ENCODE measurements at places on chromosomes 6 and 20.

DNA sequence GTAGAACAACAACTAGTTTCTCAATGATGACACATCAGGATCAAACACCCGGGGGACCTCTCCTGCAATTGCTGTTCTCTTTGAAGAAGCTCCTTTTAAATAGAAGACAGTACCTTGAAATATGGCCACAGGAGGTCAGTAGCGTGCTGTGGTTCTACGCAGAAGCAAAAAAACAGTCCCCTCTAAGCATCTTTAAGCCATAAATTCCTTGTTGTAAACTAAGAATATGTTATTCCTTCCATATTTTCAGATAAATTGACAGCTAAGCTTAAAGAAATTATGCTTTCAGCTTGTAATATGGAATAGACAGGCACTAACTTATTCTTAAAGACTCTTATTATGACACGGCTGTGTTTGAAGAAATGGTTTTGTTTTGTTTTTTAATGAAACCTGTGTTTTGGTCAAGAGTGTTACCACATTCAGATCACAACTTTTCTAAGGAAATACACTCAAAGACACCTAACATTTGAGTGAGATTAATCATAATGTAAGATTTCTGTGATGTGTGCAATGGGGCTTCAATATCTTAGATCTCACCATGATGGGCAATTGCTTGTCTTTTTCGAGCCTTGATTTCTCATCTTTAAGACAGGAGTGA is 49.7 kb upstream of the IL20RA start:
- peak; percentile 77 for DNase-seq

DNA sequence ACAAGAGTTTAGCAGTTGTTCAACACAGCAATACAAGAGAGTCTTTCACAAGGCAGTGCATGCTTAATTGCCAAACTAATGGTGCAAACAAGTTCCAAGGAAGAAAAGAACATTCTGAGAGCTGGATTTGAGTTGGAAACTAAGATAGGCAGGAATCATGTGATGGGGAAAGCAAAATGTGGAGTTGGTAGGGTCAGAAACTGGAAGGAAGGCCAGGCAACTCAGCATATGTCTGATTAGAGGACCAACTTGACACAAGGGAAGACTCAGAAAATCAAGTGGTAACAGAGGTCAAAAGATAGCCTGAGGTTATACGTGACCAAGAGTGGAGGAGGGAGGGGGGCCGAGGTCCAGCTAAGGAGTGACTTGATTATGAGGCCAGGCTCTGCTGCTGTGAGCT is 117.3 kb downstream of the SMLR1 start:
- DNase-seq: no peak

DNA sequence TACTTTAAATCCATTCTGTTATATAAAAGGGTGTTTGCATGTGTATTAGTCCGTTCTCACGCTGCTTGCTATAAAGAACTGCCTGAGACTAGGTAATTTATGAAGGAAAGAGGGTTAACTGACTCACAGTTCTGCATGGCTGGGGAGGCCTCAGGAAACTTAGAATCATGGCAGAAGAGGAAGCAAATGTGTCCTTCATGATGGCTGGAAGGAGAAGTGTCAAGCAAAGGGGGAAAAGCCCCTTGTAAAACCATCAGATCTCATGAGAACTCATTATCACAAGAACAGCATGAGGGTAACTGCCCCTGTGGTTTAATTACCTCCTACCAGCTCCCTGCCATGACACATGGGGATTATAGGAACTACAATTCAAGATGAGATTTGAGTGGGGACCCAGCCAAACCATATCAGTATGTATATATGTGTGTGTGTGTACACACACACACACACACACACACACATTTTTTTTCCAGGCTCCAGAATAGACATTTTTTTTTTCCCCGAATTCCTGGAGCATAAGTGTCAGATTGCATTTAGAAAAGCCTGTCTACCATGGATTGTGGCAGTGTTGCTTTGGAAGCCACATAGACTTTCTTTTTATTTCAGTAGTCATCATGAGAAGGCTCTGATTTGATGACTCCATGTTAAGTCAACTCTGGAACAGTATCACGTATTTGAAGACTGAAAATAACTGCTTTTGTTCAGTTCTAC is 31.5 kb downstream of the KDM1B start:
- DNase-seq: no peak

- DNase-seq: no peak
Observed at GRCh38 chr6:150745896-150746295, 119.6 kb upstream of the MTHFD1L start.

DNA sequence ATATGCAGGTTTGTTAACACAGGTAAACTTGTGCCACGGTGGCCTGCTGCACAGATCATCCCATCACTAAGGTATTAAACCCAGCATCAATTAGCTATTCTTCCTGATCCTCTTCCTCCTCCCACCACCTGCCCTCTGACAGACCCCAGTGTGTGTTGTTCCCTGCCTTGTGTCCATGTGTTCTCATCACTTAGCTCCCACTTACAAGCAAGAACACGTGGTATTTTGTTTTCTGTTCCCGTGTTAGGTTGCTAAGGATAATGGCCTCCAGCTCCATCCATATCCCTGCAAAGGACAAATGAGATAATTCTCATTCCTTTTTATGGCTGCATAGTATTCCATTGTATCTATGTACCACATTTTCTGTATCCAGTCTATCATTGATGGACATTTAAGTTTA is 294.0 kb downstream of the PKHD1 start:
- DNase-seq: no peak

DNA sequence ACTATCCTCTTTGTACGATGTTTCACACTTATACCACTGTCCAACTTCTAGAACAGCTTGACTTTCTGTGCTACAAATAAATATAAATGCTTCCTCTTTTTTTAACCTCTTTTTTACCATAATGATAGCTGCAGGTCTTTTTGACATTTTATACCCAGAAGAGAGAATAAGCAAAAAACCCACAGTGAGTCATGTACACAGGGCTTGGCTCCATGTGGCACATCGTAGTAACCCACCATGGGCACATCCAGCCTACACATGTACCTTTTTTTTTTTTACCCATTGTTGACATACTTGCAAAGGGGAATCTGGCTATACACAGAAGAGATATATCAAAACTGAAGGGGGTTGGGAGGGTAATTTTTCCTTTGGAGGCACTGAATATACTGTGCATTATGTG is 59.5 kb upstream of the RSPO3 start:
- no peak for DNase-seq

- DNase-seq: no peak
Observed at GRCh38 chr20:54474866-54475265, 527 bp upstream of the DOK5 start.

DNA sequence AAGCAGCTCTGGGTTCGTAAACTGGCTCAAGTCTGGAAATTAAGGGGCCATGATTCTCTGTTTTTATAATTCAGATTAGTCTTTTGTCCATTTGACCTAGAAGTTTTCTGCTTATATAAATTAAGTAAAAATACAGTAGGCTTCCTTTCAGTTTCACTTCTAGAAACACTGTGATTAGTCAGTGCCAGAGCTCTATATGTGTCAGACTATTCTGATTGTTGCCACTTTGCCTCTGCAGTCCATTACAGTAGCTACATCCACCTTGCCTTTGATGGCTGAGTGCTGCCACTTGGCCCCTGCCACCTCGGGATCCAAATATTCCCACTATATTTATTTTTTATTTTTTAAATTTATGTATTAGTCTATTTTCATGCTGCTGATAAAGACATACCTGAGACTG is 7.9 kb downstream of the ZC2HC1B start:
- no peak for DNase-seq

DNA sequence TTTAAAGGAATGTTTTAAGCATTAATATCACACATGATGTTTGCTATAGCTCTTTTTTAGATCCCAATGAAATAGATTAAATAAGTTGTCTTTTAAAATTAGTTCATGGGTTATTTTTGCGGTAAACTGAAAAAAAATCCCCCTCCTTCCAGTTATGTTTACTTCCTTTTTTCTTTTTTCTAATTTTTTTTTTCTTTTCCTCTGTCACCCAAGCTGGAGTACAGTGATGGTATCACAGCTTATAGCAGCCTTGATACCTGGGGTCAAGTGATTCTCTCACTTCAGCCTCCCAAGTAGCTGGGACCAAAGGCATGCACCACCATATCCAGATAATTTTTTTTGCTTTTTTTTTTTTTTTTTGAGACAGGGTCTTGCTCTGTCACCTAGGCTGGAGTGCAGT is 17.8 kb upstream of the SCAF8 start:
- DNase-seq: no peak

DNA sequence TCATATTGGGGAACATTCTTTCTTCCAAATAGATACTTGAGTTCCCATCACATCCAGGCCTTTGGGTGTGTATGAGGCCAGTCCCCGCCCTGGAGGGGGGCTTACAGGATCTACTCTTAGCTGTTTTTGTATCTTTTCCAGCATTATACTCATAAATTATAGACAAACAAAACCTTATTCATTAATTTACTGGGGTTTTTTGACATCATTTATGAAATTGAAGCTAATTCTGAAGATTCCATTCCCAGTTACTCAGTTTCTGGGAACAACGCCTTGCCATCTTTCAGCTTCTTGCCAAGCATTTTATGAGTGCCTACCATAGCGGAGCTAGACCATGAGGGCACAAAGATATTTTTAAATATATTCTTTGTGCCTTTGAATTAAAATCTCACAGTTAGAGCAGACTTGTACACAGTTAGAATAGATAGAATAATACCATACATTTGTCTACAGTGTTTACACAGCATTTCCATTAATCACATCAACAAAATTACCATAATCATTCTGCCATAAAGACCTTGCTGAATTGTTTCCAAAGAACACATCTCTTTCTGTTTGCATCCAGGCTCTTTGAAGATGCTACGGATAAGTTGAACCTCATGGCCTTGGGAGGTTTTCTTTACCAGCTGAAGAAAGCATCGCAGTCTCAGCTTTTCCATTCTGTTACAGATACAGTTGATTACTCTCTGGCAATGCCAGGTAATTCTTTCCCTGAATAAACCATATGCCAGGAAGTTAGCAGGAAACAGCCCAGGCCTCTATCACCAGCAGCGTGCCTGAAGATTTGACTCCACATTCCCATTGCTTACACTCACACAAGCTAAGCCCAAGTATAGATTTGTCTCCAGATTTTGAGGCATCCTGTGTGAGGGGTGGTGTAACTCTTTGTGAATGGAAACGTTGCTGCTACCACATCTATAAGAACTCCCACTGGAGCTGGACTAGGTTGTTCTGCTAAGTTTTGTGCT is 75.4 kb upstream of the PBOV1 start:
- no peak for DNase-seq

GRCh38 chr20:23782366-23782983 is 31.7 kb upstream of the CST1 start:
- no peak for DNase-seq

GRCh38 chr6:39419607-39420006 is 97.1 kb upstream of the KCNK16 start:
- DNase-seq: no peak

- DNase-seq: no peak
Observed at GRCh38 chr6:139380611-139381010, 6.2 kb upstream of the CITED2 start.

DNA sequence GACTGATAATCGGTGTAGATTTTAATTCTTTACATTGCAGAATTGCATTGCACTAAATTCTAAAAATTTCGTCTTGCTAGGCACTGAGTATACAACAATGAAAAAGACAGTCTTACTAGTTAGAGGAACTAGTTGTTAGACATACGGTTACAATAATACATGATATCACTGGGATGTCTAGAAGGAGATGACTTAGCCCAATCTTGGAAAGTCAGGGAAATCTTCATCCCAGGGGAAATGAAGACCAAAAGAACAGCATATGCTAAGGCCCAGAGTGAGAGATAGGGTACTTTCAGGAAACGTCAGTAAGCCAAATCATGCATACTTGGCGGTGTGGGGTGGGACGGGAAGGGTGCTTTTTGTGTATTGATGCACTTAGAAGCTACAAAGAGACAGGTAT is 901 bp downstream of the CEP57L1 start:
- no peak for DNase-seq

DNA sequence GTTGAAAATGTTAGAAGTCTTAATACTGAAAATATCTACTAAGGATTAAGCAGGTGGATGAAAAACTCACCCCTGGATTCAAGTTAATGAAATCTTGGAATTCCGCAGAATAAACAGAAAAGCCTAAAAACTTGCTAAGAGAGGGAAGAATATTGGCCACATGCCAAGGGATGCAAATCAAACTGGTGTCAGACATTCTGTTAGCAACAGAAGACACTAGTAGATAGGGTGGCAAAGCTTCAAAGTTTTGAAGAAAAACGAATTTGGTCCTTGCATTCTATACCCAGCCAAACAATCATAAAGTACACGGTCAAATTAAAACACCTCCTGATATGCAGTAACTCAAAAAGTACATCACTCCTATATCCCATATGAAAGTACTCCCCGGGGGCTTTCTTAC is 77.1 kb upstream of the ADTRP start:
- no peak for DNase-seq

- DNase-seq: no peak
Observed at GRCh38 chr6:149440735-149441671, 40.9 kb downstream of the SUMO4 start.

DNA sequence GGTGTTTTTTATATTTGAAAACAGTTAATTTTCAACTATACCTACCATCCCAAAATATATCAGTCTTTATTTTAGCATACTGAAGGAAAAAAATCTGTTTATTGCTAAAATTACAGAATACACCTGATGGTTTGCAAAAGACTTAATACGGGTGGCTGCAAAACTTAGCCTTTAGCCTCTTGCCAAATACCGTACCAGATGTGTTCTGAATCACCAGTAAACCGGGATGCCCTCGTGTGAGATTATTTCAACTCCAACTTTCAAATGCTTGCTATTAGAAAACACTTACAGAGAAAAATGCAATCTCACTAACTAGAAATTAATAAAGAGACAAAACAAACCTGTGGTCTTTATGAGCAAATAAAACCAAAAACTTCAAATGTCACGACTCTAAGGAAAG is 36.0 kb downstream of the REV3L start:
- DNase-seq: no peak

- DNase-seq: no peak
Observed at GRCh38 chr6:36387440-36388303, at the start of gene ETV7. Gene ETV7 (minus strand): TSS chr6:36387669. CDS start chr6:36387541, 128 bp downstream.

GRCh38 chr6:29992807-29993206 is 50.5 kb downstream of the HLA-A start:
- DNase-seq: no peak

DNA sequence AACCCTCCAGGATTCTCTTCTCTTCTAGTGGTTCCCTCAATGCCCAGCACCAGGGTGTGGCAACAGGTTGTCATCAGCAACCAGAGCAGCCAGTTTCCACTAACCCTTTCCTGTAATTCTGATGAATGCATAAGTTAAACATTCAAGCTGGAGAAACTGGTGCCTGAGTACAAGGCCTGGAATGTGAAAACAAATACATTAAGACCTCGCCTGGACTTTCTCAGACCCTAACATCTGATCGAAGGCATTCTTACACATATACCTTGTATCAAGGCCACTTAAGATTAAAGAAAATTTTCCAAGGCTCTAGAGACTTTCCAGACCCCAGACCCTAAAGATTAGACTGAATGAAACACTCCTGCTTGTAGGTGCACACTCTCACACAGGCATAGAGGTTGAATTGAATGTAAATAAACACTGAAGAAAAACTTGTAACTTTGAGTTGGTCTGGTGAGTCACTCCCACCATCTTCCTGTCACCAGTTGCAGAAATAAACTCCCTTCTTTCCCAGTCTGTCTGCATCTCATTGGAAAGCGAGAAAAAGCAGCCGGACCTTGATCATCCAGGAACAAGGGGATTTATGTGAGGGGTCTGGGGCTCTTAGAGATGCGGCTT is 9.0 kb downstream of the LRP11 start:
- DNase-seq: no peak
